ENCODE measurements at places on chromosomes 11 and 22.
A peak's percentile ranks its signal among the peaks of the same experiment; 100 is the strongest.

DNA sequence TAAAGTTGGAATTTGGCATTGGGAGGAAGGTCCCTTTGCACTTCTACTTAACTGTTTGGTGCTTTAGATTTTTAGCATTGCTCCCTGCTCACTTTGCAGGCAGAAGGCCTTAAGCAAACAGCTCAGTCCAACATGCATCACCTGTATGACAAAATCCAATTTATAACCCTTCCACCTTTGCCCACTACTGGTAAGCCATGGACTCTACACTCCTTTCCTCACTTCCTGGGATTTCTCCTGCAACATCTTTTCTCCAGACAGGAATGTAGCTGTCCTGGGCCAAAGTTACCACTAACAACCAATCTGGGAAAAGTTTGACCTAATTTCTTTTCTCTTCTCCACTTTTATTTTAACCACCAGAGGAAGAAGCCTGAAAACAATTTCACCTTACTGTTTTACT is 1.8 kb upstream of the OR2D2 start:
- no peak for DNase-seq

DNA sequence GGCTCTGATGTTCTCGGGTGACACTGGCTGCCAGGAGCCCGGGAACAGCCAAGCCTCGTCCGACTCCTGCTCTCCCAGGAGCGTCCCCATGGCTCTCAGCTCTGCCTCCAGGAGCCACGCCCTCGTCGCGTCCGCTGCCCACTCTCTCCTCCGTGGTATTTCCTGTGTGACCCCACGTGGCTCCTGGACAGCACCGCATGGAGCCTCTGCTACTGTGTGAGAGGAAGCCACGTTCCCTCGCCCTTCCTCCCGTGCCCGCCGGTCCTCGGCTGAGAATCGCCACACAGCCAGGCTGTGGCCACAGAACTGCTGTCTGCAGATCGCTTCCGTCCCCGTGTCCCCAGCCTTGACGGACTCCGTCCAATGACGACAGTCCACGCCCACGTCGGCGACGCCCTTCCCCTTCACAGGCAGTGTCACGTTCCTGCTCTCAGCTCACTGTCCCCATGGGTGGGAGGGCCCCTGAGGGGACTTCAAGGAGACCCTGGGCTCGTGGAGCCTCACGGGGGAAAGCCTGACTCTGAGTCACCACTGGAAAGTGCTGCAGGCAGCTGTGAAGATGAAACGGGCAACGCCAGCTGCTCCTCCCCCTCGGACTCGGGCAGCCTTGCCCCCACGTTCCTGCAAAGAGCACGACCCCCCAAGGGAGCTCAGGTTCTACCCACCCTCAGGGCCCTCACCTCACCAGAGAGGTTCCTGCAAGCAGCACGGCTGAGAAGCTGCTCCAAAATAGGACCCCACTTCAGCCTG is 458.5 kb downstream of the BRD1 start:
- no peak for DNase-seq

- DNase-seq: no peak
Measured at GRCh38 chr11:117502779-117503100, 175.1 kb downstream of the CEP164 start.

DNA sequence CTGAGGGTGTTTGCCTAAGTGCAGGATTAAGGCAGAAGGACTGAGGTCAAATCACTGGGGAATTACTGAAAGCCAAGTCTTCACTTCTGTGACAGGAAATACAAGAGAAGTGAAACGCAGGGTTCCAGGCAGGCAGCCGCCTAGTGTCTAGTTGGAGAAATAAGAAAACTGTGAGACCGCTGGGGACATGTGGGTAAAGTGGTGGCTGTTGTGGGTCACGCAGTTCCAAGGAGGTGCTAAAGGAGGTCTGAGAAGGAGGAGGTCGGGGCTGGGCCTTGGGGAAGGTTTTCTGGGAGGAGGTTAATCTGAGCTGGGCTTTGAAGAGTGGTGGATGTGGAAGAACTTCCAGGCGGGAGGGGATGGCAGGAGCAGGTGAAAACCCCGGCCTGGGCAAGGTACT is 11.2 kb downstream of the MCM5 start:
- no peak for DNase-seq

DNA sequence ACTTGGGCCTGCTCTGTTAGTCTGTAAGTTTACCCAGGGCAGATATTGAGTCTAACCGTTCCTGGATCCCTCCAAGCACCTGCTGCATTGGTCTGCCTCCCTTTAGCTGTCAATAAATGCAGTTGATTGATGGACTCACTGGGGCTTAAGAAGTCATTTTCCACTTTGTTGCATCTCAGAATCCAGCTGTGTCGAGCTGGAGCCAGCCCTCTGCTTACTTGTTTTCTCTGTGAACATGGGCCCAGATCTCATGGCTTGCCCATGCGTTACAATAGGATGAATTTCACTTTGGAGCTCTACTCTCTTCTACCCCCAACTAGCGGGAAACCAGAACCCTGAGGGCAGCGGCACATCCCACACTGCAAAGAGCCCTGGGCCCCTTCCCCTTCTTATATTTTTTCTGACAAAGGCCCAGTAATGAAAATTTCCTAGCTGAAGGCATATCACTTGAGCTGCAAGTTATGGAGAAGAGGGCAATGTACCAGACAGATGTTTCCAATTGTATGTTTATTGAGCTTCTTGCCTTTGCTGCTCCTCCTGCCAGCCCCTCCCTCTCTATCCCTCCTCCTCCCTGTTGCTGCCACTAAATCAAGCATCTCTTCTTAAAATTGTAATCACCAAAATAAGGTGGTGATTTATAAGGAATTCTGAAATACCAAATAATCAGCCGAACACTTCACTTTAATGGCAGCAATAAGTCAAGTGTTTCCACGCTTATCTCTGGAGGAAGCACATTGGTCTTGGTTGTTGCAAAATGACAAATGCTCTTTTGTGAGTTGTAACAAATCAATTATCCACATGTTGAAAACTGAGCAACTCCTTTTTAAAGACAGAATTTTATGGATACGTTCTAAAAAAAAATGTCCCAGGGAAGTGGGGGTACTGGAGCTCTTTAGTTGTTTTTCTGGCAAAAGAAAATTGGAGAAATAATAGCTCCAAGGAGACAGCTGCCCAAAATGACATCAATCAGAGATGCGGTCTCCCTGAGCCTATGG is 212.3 kb upstream of the ZBED5 start:
- no peak for DNase-seq

DNA sequence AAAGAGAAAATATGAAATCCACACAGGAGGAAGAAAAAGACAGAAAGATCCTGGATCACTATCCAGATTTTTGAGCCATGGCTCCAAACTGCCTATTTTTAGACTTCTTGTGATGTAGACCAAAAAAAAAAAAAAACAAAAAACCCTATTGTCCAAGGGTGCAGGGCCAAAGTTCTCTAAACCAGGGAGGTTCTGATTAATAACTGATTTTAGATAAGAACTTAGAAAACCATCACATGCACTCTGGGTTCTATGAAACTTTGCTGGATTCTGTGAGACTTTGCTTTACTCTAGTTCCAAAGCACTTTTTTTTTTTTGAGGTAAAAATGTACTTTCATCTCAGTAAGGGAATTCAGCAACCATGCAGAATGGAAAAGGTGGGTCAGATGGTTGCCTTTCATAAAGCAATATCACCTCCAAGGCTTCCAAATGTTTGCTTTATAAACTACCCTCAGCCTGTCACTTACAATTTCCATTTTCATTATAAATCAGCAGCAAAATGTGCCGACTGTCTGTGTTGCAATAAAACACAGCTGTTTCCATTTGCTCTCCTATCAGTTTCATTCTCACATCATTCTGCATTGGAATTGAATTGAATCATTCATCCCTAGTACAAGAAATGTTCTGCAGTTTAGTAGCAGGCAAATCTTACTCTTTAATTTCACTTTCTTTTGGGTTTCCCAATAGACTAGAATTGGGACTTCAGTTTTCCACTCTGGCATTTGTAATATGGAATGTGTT is 1584.3 kb upstream of the RAG2 start:
- no peak for DNase-seq

GRCh38 chr11:22657101-22657694 is 9.2 kb upstream of the GAS2 start:
- DNase-seq: no peak

GRCh38 chr11:77470504-77470903 is 3.4 kb downstream of the PAK1 start:
- DNase-seq: no peak

DNA sequence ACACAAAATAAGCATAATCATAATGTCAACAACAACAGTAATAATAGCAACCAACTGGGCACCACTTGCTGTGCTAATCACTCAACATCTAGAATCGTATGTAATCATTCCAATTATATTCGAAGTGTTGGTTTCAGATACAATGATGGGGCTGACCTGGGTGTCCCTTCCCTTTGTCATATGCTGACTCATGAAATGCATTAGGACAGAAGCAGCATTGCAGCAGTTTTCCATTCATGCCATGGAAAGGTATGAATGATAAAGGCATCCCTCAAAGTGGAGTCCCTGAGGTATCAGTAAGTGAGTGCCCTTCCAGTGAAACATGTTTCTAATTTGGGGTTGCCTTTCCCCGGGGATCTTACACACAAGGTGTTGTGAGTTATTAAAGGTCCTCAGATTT is 46.3 kb upstream of the ANO3 start:
- no peak for DNase-seq

GRCh38 chr11:122976061-122976733 is 5.4 kb downstream of the BSX start:
- DNase-seq: no peak

DNA sequence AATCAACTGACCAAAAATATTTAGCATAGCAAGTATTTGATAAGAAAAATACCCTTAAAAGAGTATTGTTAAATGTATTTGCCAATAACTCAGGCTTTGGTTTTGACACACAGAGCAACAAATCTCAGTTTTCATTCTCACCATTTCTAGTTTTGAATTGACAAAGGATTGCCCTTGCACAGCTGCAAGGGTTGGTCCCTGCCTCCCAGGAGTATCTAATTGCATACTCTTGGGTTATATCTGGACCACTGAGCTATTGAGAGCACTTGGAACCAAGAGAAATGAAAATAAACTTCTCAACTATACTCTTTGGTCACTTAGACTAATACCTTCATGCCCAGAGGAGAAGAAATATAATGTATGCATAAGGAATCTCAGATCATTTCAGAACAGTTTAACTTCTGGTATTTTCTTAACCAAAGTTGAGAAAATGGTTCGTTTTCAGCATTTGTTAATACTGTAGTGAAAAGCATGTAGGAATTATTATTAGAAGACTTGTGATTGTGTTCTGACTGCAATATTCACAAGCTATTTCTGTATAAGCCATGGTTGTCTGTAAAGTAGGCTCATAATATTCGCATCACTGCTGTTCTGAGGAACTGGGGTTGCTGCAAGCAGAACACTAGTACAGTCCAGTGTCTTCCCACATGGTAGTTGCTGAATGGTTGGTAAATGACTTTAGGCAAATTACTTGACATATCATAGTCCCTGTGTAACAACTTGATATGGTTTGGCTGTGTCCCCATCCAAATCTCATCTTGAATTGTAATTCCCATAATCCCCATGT is 7.9 kb downstream of the C2CD3 start:
- DNase-seq: no peak

DNA sequence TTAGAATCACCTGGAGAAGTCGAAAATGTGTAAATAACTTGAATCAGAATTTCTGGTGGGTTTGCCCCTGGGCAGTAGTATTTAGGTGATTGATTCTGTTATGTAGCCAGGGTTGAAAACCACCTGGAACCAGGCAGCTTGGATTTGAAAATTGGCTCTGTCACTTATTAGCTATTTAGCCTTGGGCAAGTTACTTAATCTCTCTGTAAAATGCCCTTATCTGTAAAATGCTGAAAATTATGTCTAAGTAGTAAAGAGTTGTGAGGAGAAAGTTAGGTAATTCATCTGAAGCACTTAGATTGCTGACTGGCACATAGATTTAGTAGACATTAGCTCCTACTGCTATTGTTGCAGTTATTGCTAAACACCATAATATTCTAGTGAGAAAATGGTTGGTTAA is 49.3 kb downstream of the PPME1 start:
- DNase-seq: no peak

- no peak for DNase-seq
Measured at GRCh38 chr11:121517996-121518395, 65.2 kb upstream of the SORL1-AS1 start.

DNA sequence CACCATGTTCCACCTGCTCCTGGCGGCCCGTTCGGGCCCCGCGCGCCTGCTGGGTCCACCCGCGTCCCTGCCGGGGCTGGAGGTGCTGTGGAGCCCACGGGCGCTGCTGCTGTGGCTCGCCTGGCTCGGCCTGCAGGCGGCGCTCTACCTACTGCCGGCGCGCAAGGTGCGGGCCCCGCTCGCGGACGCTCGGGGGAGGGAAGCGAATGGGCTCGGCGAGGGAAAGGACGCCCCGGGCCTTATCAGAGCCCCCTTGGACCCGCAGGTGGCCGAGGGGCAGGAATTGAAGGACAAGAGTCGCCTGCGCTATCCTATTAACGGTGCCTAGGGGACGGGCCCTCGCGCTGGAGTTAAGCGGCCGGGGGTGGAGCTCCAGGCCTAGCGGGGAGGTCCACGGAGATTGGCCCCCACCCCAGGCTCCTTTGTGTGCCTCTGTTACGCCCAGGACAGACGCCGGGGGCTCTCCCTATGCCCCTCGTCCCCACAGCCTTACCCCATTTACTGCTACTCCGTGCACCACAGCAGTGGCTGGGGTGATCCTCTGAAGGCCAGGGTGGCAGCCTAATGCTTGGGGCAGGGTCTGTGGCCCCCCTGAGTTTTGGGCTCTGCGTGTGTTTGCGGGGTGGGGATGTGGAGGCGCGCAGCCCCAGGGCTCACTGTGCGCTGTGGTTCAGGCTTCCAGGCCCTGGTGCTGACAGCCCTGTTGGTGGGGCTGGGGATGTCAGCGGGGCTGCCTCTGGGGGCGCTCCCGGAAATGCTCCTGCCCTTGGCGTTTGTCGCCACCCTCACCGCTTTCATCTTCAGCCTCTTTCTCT is 1.1 kb downstream of the TM7SF2 start:
- peak; percentile 82 for DNase-seq

GRCh38 chr11:12120031-12121008 is 9.9 kb downstream of the MICAL2 start:
- no peak for DNase-seq

GRCh38 chr11:61742391-61742790 is 10.0 kb upstream of the MYRF start:
- DNase-seq: no peak

DNA sequence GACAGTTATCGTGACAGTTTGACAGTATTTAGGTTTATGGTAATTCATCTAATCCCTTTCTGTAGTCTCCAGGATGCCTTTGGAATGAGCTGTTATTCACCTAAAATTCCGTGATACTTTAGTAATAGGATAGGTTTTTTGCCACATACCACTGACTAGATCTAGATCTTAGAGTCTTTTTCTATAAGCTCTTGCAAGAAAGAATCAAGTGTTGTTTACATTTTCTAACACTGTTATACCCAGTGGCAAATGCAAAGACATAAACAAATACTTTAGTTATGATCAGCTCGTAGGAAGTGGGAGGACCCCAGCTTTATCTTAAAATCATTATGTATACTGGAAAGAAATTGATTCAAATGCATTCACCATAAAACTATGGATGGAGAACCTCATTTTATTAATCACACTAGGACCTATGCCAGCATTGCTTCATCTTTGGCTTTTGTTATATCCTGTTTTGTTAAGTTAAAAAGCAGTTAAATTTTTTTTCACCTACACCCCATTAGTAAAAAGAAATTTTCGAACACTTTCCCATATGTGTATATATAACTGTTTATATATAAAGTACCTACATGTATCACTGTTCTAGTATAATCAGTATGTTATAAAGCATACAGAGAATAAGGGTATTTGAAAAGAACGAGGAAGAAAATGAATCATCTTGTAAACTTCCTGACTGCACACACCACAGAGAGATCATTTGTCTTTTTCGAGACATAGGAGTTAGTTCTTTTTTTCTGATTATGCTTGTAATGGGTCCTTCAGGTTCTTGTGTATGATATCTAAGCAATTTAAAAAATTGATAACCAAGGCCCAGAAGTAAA is 60.9 kb downstream of the PDHX start:
- no peak for DNase-seq
